ENCODE measurements at places on chromosomes 16 and 17.

GRCh38 chr16:1119766-1120576 lies 23.9 kb upstream of the C1QTNF8 start:
- no peak for DNase-seq

GRCh38 chr16:88591577-88592021 lies 21.4 kb downstream of the ZC3H18 start:
- DNase-seq: peak; percentile 41

DNA sequence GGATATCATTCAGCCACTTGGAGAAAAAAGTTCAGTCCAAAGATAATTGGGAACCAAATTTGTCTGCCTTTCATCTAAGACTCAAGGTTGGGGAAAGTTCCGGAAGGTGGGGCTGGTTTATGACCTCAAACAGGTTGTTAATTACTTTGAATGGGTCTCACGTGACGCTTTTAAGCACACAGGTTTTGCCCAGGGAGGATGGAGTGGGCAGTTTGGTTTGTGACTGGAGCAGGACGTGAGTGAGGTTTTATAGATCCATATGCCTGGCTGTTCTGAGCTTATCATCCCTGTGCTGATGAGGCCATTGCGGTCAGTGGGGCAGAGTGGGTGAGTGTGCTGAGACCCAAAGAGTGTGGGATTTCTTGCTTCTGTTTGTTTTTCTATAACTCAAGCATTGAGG lies 38.7 kb upstream of the GPRC5B start:
- no peak for DNase-seq

GRCh38 chr17:31593806-31594205 lies 202.3 kb downstream of the RAB11FIP4 start:
- DNase-seq: peak; percentile 90

DNA sequence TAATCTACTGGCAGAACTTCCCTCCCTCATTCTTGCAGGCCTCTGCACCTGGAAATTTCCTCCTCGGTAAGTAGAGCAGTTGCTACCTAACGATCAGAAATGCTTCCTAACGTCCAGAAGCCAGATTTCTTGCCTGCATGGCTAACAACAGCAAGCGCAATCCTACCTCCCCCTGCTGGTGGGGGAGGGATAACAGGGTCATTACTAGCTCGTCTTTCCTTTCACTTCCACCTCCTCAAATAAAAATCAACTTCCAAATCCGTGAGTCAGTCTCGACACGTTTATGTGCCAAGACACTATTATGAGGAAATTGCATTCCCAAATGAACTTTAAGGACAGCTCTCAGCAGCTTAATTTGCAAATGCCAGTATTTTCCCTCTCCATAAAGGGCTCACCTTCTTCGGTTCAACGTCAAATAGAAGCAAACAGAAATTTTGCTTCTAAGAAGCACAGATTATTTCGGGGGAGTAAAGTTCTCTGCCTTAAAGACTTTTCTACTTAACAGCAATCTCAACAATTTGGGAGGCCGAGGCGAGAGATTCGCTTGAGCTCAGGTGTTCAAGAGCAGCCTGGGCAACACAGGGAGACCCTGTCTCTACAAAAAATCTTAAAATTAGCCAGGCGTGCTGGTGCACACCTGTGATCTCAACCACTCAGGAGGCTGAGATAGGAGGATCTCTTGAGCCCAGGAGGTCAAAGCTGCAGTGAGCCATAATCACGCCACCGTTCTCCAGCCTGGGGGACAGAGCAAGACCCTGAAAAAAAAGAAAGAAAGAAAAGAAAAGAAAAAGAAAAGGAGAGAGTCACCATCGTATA lies 188.6 kb upstream of the PSMD7 start:
- peak; percentile 11 for DNase-seq

- DNase-seq: no peak
These were observed 22.2 kb downstream of the HS3ST4 start for GRCh38 chr16:25713785-25714570.

DNA sequence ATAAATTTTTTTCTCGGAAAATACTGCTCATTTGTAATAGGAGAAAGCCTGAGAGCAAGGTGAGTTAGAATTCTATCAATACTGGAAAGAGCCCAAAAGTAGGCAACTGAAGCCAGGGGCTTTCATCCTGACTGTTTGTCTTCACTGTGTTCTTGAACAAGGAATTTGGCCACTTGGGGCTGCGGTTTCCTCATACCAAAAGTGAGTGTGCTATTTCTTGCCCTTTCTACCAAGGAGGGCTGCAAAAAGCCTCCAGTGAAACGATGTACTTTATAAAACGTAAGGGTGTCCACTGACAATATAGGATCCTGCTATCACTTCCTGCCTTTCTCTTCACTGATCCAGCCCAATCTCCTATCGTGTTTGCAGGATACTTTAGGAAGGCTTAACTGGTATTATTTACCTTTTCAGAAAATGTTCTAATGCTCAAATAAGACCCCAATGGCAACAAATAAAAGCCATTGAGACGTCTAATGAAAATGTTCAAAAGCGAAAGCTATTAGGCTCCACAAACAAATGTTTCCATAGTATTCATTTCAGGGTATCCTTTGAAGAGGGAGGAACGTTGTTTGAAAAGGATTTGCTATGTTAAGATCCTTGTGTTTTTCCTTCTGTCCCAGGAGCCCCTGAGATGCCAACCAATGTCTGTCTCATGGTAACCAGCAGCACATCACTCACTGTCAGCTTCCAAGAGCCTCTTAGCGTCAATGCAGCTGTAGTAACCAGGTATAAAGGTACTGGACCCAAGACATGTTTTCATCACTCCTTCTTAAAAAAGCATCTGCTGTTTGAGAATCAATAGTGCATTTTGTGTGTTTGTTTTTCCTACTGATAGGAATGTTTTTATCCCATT lies 219.3 kb upstream of the NOG start:
- no peak for DNase-seq

DNA sequence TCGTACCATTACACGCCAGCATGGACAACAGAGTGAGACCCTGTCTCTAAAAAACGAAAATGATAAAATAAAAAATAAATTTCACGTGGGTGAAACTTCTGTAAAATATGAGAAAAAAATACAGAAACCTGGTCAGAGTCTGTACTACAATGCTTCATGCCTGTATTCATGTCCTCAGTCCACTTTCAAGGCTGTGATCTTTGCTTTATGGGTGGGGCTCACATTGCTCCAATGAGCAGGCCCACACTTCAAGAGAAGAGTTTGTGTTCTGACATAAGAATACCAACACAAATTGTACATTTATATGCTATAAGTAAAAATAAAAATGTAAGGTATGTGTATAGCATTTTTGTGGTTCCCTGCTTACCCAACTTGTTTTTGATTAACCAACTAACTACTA lies 32.2 kb upstream of the ABCA3 start:
- no peak for DNase-seq

DNA sequence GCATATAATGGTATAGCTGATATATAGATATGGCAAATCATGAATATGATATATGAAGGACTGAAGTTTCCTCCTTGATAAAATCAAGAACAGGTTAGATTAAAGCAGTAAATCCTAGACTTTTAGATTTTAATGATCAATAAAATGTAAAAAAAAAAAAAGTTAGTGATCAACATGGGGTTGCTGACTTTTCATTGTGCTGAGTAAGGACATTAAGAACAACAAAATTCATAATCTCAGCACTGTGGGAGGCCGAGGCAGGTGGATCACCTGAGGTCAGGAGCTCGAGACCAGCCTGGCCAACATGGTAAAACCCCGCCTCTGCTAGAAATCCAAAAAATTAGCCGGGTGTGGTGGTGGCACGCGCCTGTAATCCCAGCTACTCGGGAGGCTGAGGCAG lies 10.4 kb upstream of the CHD3 start:
- DNase-seq: no peak

GRCh38 chr17:44558710-44559633 lies 1.7 kb downstream of the FZD2 start:
- no peak for DNase-seq

- DNase-seq: peak; percentile 90
These were observed 41.4 kb upstream of the MMP2 start for GRCh38 chr16:55437625-55438024.

DNA sequence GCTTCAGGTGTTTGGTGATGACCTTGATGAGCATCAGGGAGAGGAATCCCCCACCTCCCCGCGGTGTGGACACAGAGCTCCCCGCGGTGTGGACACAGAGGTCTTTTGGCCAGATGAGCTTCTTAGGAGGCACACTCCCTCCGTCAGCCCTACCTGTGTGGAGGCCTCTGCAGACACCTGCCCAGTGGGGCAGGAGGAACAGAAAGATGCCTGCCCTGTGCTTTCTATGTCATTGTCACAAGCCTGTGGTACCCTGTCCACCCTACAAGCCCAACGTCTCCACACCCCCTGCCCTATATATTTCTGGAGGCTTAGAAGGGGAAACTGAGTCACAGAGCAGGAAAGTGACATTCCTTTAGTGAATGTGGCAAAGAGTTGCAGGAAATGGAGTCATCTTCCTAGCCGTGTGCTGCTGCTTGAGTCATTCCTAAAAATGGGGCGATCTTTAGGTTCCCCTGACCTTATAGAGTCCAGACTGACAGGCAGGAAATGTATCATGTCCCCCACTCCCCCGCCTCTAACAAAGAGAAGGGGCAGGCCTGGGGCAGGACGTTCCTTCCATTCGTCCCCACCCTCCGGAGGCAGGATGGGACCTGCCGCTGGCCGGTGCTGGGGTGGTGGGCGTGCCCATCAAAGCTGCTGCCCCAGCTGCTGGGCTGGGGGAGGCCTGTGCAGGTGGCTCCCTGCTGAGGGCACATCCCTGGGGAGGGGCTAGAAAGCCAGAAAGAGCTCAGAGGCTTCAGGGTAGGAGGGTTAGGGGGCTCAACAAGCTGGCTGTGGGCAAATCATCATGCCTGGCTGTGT lies 1.0 kb upstream of the C16orf74 start:
- no peak for DNase-seq

Data from AG10803 (cell line).